ENCODE measurements at places on chromosomes 4 and X.
A peak's percentile ranks its signal among the peaks of the same experiment; 100 is the strongest.

DNA sequence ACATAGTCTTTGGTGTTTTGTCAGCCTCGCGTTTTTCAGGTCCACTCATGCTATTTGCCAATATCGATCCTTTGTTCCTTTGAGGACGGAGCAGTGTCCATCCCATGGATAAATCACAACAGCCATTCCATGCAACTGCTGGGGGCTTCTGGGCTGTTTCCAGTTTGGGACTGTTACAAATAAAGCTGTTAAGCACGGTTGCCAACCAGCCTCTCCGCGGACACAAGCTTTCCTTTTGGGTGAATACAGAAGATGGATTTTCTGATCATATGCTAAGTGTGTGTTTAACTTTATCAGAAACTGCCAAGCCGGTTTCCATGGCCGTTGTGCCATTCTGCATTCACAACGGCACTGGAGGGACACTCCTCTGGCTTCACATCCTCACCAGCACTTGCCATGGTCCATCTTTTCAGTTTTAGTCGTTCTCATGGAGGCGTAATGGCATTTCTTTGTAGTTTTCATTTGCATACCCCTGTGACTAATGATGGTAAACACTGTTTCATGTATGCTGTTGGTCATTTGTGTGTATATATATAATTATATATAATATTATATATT, 67.8 kb downstream of the ABLIM2 start:
- DNase-seq, result no peak

GRCh38 chrX:39356119-39356807, 555.0 kb downstream of the MID1IP1 start:
- DNase-seq, result no peak

GRCh38 chrX:72307646-72308051, 1.9 kb upstream of the CITED1 start:
- DNase-seq, result no peak

GRCh38 chr4:76821641-76822040, 76.3 kb downstream of the SOWAHB start:
- no peak for DNase-seq

DNA sequence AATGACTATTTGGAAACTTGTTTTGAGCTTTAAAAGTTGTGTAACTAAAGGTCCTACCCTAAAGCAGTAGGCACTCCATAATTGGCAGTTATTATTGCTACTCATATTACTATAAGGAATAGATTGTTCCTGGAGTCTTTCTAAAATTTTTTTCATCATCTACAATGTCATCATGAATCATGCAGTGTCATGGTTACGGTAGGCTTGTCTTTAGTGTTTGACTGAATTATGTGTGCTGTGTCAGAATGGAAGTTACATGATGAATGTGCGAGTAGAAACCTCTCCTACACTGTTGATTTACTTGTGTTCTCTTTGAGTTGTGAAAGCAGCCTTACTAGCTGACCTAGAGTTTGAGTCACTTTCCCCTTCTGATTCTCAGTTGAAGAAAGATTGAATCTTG, 1099.9 kb downstream of the RAPGEF2 start:
- DNase-seq, result no peak

- no peak for DNase-seq
Measured at GRCh38 chr4:150600812-150601445, 19.0 kb downstream of the MAB21L2 start.

DNA sequence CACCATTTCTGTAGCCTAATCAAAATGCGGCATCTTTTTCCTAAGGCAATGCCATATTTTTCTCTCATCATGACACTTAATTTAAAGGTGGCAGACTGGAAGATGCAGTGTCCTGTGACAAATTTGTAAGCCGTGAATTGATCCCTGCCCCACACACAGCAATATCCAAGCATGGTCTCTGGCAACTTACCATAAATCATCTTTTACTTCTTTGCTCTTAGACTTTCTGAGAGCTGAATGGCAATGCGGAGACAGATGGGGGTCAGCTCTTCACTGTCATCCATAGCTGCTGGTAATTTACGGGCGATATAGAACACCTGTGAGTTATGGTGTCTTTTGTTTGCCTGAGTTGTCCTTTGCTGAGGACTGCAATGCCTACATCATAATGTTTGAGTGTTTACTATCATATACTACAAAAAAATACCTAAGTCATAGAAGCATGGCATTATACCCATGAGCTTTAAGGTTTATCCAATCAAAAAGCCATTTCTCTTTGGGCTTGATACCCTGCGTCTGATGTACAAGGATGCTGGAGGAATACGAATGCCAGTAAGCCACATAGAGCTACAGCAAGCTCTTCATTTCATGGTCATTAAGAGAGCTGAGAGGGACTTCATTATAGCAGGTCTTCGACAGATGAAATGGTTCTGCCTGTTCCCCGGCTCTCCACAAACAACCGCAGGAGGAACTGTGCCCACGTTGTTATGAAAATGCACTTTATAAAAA, 148.1 kb downstream of the TRIML1 start:
- no peak for DNase-seq

- no peak for DNase-seq
Measured at GRCh38 chr4:2320746-2321145, 58.8 kb upstream of the MXD4 start.

- no peak for DNase-seq
Measured at GRCh38 chrX:69504626-69505612, 793 bp downstream of the NALF2 start.

DNA sequence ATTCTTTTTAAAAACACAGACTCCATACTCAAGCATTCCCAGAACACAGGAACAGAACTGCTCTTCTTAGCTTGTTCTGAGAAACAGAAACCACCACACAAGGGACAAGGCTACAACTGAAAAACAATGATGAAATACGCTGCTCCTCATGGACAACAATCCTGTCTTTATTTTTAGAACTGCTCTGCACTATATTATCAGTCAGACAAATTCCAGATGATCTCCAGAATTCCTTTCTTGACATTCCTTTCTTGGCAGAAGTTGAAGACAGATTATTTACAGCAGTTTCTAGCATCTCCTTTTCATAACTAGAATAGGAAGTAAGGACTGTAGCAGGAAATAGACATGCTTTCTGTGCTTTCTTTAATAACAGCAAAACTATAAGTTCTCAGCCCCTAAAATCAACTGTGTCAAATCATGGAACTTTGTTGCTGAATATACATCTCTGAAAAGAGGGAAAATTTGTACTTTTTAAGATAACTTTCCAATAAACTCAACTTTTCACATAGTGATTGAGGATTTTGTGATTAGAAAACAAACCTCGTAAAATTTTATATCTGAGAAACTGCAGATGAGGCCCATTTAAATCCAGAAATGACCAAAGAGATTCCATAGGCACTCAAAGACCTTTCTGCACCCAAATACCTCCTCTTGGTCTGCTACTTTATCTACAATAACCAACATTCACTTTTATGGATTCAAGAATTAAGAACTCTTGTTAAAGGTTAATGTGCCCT, 35.9 kb downstream of the ANTXR2 start:
- no peak for DNase-seq

GRCh38 chr4:114320126-114320525, 278.5 kb upstream of the UGT8 start:
- no peak for DNase-seq

- no peak for DNase-seq
Measured at GRCh38 chr4:110294165-110294564, 95.8 kb upstream of the ELOVL6 start.

DNA sequence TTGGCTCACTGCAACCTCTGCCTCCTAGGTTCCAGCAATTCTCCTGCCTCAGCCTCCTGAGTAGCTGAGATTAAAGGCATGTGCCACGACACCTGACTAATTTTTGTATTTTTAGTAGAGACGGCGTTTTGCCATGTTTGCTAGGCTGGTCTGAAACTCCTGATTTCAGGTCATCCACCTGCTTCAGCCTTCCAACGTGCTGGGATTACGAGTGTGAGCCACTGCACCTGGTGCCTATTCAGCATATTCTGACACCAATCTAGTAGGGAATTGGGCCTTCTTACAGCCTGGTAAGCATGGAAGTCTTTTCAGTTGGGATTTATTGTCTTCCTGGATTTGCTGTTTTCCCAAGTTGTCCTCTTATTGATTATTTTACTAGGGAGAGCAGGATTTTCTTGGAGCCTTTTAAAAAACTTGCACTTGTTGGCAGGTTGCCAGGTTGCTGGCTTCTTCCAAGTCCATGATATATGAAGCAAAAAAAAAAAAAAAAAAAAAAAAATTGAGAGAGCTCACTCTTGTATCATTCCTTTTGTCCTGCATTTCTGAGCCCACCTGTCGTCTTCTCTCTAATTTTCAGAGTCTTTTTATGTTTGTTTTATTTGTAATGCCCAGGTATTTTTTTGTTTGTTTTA, 43.7 kb downstream of the TMPRSS11E start:
- no peak for DNase-seq

GRCh38 chr4:20386001-20386740, 134.5 kb downstream of the SLIT2 start:
- DNase-seq, result no peak

DNA sequence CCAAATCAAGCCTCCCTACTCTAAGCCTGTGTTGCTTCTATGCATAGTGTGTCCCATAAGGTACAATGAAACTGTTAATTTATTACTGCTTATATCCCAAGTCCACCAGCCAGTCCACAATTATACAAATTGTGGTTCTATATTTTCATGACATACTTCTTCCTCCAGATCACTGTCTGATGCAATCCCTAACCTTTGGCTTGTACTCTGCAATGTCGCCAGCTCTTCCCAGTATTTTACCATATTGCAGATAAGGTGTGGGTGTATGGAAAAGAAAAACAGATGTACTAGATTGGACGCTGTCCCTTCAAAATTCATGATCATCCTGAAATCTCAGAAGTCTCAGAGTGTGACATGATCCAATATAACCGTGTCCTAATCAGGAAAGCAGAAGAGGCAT, 286.2 kb downstream of the GASK1B start:
- no peak for DNase-seq

GRCh38 chrX:105882581-105883275, 60.4 kb downstream of the NRK start:
- no peak for DNase-seq

- no peak for DNase-seq
Measured at GRCh38 chr4:71694961-71695360, 88.9 kb downstream of the GC start.

GRCh38 chrX:9676738-9677097, 88.9 kb downstream of the GPR143 start:
- no peak for DNase-seq

- DNase-seq, result peak; percentile 60
Measured at GRCh38 chr4:57163530-57164459, 53.6 kb upstream of the IGFBP7 start.

- DNase-seq, result no peak
Measured at GRCh38 chrX:108582151-108582550, 142.5 kb downstream of the COL4A5 start.

DNA sequence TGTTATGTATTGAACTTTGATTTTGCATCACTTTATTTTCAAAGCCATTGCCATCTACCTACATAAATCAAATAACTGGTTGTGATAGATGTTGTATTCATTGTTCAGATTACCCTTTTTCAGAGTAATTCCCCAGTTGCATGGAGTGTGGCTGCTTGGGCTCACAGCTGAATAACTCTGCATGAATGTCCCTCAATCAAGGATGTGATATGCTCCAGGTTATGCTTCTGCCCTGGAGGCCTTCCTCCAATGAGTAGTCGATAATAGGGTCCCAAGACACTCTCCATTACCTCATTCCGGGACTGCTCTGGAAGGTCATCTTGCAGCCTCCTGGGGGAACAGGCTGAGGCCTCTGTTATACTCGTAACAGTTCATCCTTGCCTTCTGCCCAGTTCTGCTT, 251.8 kb downstream of the ADGRL3 start:
- DNase-seq, result no peak

DNA sequence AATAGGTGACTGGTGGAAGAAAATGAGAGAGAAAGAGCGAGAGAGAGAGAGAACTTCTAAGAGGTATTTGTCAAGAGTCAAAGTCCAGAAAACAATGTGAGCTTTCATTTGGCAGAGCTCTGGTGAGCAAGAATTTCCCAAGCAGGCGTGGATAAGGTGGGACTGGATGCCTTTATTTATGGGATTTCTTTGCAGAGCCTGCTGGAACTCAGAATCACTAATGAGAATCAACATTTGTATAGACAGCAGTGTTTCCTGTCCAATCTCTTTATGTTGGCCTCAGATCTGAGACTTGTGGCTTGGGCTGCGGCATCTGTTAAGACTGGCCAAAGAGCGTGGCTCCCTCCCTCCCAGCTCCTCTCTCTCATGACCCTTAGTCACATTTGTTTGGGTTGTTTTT, 67.9 kb upstream of the TBL1X start:
- no peak for DNase-seq

GRCh38 chr4:69524706-69525105, 29.0 kb upstream of the UGT2B4 start:
- DNase-seq, result no peak
